Glomerular endothelial cell (primary cell): ENCODE measurements at places on chromosomes 3 and 15. TPM values are rescaled to one million over a fixed set of nuclear protein-coding genes. Genes with fewer than 3 reads are reported as not detected.

DNA sequence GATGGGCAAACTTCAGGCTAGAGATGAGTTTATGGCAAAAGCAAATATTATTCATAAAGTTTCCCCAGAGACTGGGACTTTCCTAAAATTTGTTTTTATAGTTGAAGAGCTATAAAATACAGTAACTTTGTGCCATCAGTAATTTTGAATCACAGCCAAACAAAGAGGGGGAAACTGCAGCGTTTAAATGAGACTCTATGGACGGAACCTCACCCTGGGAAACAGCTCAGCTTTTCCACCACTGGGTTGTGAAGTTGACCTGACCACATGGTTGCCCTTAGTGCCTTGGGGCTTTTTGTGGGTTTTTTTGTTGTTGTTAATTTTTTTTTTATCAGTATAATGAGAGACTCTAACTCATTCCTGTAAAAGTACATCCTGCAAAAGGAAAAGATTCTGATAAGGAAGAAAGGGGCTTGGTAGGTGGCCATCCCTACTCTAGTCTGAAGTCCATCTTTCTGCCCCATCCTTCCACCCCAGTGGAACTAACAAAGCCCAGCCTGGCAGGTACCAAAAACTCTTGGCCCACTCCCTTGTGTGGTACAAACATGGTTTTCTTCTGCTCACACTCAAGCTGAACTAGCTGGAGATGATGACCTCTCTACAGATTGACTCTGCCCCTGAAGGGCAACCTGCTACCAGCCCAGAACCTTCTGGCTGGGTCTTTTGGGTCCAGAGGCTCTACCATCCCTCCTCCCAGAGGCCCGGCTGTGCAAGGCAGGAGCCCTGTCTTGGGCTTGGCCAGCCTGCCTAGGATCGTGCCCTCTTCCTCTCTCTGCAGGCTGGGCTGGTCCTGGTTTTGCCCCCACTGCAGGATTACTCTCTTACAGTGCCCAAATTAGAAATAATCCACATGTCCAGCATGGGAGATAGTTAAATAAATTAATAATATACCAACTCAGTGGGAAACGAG lies 41.2 kb downstream of the RLBP1 start:
- no peak for DNase-seq

Gene TLR9
- not detected in 2 replicates for total RNA-seq

- no peak for DNase-seq
These were observed 35.1 kb downstream of the APBA2 start for GRCh38 chr15:28920781-28921331.

GRCh38 chr3:108219336-108219735 lies 2.9 kb downstream of the IFT57 start:
- no peak for DNase-seq

DNA sequence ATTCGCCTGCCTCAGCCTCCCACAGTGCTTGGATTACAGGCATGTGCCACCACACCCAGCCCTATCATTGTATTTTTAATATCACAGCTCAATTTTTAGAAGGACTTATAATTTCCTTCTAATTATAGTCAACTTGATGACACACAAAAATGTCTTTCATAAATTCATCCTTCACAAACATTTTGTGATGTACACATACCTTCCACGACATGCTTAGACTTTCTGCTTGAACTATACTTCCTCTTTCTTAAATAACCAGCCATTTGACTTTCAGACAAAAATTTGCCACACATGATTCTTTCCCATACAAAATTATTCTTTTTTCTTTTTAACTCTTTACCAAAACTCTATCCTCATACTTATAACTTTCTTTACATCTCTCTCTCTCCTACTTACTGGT lies 48.4 kb upstream of the CCK start:
- no peak for DNase-seq

- no peak for DNase-seq
These were observed 9.3 kb upstream of the FBN1 start for GRCh38 chr15:48654801-48655200.

Gene RBP2
- total RNA-seq: not detected in 2 replicates

- DNase-seq: no peak
These were observed 88.7 kb upstream of the CDAN1 start for GRCh38 chr15:42825599-42825998.

Gene CLDND1
- 112 and 118 TPM in 2 replicates for total RNA-seq

DNA sequence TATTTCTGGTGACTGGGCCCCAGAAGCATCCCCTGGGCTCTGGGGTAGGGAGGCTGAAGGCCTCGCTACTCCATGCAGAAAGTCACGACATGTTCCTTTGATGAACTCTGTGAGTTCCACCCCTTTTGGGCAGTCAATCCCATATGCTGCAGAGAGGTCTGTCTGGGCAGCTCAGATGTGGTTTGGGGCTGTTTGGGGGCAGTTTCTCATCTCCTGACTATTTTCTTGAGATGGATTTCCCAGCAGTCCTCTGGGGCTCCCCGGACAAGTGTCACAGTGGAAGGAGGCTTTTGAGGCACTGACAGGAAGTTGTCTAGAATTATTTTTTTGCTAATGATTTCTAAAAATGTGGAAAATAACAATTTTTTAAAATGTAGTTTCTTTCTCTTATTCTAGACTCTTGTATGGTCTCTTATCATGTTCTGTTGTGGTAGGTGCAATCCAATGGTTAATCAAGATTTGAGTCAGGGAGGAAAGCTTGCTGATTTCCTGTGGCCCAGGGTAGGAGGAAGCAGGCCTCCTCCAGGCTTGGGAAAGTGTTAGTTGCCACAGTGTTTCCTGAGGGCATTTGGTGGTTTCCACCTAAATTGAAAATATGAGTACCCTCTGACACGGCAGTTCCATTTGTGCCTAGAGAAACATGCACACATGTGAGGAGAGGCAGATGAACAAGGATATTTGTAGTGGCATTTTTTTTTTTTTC lies 19.9 kb upstream of the TATDN2 start:
- DNase-seq: peak; percentile 79

GRCh38 chr3:6062261-6063187 lies 798.4 kb upstream of the GRM7 start:
- DNase-seq: no peak

- no peak for DNase-seq
These were observed 198.9 kb upstream of the CTDSPL start for GRCh38 chr3:37662785-37663184.

- no peak for DNase-seq
These were observed 8.5 kb upstream of the PSMD6 start for GRCh38 chr3:64031540-64032508.

DNA sequence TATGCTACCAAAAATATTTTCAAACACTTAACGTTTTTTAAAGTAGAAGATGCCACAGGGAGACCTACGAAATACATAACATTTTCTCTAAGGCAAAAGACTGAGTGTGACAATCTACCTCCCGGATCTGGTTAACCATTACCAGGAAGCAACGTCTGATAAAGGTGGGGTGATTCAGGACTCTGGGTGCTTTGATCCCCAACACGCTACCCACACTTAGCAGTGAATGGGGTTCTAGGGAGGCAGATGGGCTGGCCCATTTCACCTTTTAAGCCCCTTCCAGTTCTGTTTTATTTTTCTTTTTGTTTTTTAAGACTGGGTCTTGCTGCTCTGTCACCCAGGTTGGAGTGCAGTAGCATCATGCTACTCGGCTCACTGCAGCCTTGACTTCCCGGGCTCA lies 39.5 kb downstream of the EIF4E3 start:
- no peak for DNase-seq

DNA sequence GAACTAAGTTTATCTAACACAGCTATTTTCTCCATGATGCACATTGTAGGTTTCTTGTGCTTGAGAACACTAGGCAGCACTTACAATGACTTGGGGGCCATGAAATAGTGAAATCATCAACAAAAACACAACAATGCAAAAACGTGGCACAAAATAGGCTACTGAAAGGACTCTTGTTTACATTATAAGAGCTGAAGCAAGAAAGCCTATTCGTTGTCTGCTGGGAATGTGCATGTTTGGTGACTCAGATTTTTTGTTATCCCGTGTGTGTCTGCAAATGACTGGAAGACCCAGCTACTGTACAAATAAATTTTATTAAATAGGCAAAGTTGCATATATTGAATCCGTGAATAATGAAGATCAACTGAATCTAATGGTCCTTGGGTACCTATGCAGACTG lies 85.0 kb downstream of the TCF12 start:
- no peak for DNase-seq

Gene CNTN3
- total RNA-seq: not detected in 2 replicates

DNA sequence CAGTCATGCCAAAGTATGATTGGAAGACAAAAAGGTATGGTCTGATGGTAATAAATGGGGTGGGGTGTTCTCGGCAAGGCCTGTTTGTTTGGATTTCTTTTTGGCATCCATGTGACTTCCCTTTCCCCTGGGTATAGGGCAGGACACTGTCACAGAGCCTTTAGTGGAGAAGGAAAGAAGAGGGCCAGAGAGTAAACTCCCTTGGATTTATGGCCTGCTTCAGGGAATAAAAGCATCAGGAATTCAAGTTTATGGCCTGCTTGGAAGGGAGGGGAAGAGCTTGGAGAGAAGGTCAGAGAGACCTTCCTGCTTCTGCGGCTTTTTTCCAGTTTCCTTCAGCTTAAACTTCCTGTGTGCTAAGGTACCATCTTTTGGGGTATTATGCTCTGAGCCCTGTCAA lies 179.4 kb upstream of the ADAMTS9 start:
- DNase-seq: no peak

GRCh38 chr3:146431240-146431639 lies 38.1 kb downstream of the PLSCR2 start:
- no peak for DNase-seq

DNA sequence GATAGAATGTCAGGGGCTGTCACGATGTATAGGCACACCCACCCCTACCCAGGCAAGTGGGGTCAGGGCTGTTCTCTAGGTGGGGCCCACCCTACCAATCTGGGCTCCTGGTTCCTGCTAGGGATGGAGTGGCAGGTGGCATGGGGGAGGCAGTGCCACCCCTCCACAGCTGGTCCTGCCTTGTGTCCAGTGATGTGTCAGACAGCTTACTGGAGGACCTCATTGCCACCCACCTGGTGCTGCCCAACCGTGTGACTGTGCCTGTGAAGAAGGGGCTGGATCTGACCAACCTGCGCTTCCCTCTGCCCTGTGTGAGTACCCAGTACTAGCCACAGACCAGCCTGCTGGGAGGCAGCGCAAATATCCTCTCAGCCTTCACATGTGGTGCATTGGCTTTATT lies 27.5 kb downstream of the ESYT3 start:
- DNase-seq: no peak

DNA sequence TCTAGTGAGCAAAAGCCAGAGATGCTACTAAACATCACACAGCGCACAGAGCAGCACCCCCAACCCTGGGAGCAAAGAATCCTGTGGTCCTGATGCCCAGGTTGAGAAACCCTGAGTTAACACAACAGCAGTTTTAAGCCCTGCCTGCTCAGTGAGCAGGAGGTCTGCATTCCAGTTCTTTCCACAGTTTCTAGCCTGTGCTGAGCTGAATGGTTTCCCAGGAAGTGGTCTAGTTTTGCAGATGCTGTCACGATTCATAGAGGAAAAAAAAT lies 171.1 kb upstream of the PROK2 start:
- DNase-seq: no peak

- DNase-seq: no peak
These were observed 169.1 kb upstream of the TSPAN3 start for GRCh38 chr15:77239882-77240608.

Gene DUOXA2
- total RNA-seq: not detected in 2 replicates

- DNase-seq: no peak
These were observed 15.4 kb upstream of the AADAC start for GRCh38 chr3:151798466-151798865.

- no peak for DNase-seq
These were observed 84.3 kb downstream of the CHST2 start for GRCh38 chr3:143203848-143204247.

Gene SLC12A1
- total RNA-seq: not detected in 2 replicates

Gene FSIP1
- 0.06 and 0.73 TPM in 2 replicates for total RNA-seq

DNA sequence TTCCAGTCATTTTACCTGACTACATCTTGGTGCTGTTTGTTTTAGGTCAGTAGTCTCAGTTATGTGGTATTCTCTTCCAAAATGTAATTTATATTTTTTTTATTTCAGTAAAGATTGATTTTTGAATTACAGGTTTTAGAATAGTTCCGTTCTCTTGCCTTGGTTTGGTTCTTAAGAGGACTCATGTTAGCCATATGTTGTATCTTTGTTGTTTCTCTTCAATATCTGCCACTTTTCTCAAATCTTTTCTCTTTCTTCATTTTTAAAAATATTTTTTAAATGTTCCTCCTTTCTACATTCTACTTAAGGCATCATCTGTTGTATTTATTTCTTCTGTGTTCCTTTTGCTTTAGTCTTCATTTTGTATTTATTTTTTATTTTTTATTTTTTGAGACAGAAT lies 5.6 kb upstream of the UBL7 start:
- DNase-seq: no peak

- no peak for DNase-seq
These were observed 201.7 kb upstream of the MLF1 start for GRCh38 chr3:158369279-158369678.

DNA sequence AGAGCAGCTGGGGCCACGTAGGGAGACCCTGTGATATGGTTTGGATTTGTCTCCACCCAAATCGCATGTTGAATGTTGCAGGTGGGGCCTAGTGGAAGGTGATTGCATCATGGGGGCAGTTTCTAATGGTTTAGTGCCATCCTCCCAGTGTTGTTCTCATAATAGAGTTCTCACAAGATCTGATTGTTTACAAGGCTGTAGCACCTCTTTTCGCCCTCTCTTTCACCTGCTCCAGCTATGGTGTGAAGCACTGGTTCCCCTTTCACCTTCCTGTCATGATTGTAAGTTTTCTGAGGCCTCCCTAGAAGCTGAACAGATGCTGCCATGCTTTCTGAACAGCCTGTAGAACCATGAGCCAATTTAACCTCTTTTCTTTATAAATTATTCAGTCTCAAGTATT lies 198.9 kb upstream of the CBLB start:
- DNase-seq: no peak

DNA sequence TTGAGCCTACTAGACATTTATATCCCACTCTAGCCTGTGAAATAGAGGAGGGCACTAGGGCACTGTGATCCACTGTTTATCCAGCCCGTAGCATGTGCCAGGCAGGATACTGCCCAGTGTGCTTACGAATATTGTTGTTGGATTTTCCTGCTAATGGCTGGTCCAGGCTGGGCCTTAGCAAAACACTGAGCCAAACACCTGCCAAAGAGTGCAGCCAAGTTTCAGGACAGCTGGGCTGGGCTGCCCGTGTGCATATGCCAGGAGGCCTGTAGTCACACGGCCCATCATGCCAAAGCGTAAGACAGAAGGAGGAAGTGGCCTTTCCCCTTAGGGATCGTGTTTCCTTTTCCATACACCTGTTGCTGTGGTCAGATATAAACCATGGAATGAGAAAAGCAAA lies 54.5 kb upstream of the ABHD10 start:
- DNase-seq: peak; percentile 70

Gene C3orf62
- total RNA-seq: 2.3 and 5.8 TPM in 2 replicates

Gene TEX9
- total RNA-seq: 1.0 and 2.6 TPM in 2 replicates

Gene GP5
- 0.29 TPM in 1 of 2 replicates, not detected in the other for total RNA-seq

- DNase-seq: no peak
These were observed 1.2 kb downstream of the GABRB3 start for GRCh38 chr15:26771578-26772153.

- DNase-seq: no peak
These were observed 333.0 kb upstream of the SATB1 start for GRCh38 chr3:18758047-18758704.

Gene CRYBG3
- total RNA-seq: 14.8 and 22.3 TPM in 2 replicates

- no peak for DNase-seq
These were observed 590.8 kb downstream of the FOXP1 start for GRCh38 chr3:70992562-70993204.

Gene DPH3
- total RNA-seq: 21.7 and 24.8 TPM in 2 replicates

- no peak for DNase-seq
These were observed 319.4 kb upstream of the STAC start for GRCh38 chr3:36060950-36061349.

Gene GOLGA6L4
- total RNA-seq: 2.1 and 3.4 TPM in 2 replicates

Gene TARS3
- total RNA-seq: 8.5 and 10.1 TPM in 2 replicates

Gene IGDCC3
- 0.41 TPM in 1 of 2 replicates, not detected in the other for total RNA-seq
